ENCODE measurements at places on chromosomes 4 and X. TPM values are rescaled to one million over a fixed set of nuclear protein-coding genes. Genes with fewer than 3 reads are reported as not detected.

Gene VCX
- not detected for total RNA-seq

Gene TRIM75
- not detected for total RNA-seq

Gene NIPAL1
- 3.3 TPM for total RNA-seq

DNA sequence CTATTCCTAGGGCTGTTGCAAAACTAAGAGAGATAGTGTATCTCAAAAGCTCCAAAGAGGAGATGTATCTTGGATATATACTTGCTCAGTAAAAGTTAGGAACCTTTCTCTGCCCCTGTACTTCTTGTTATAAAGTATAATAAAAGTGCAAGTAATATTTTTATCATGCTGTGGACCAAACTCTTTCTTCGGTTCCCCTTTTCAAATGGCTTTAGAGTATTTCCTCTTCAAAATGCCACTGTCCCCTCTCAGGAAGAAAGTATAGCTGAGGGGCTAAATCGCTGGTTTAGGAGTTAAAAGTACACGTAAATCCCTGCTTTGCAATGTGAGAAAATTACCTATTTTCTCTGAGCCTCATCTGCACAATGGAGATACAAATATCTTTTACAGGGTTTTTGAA, 169.1 kb upstream of the FTHL17 start:
- no peak for DNase-seq

- DNase-seq, result no peak
These were observed 248.2 kb upstream of the TEX13A start for GRCh38 chrX:105468741-105469140.

DNA sequence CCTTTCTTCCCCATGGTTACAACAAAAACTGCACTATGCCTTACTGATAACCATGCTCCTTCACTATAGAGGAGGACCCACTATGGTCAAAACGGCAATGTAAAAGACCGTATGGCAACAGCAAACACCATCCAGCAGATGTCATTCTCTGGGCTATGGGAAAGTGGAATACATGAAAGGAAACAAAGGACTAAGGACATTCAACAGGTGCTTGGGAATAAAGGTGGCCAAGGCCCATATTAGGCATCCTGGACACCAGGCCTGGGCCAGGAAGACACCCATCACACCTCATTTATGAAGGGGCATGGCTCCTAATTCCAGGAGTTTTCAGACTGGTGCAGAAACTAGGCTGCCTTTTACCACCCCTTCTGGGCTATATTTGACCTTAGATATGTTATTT, 268.4 kb downstream of the PPP3CA start:
- no peak for DNase-seq

GRCh38 chrX:153880440-153880815, 5.5 kb downstream of the L1CAM start:
- no peak for DNase-seq

Gene RAB39B
- 0.05 TPM for total RNA-seq

Measured in glomerular endothelial cell (primary cell).